ENCODE measurements at places on chromosomes 6 and 20.

DNA sequence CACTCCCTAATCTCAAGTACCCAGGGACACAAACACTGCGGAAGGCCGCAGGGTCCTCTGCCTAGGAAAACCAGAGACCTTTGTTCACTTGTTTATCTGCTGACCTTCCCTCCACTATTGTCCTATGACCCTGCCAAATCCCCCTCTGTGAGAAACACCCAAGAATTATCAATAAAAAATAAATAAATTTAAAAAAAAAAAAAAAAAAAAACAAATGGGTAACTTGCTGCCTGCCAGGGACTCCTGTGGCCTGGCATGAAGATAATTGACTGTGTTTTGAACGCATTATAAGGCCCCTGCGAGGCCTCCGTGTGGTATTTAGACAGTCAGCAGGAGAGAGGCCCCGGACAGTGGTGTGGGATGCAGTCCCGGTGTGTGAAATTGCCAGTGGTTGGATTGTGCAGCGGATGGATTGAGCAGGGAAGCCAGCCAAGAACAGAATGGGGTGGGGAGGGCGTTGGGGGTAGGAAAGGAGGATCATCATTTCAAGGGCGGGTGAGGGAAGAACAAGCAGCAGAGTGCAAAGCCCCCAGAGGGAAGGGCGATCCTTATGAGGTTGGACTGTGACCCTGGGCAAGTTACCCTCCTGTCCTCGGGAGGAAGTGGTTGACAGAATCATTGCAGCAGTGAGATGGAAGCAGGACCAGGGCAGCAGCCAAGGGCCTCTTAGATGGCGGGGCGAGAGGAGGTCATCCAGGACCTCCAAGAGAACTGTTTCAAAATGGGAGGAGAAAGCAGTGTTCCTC, 43.3 kb downstream of the PPARD start:
- DNase-seq = no peak

DNA sequence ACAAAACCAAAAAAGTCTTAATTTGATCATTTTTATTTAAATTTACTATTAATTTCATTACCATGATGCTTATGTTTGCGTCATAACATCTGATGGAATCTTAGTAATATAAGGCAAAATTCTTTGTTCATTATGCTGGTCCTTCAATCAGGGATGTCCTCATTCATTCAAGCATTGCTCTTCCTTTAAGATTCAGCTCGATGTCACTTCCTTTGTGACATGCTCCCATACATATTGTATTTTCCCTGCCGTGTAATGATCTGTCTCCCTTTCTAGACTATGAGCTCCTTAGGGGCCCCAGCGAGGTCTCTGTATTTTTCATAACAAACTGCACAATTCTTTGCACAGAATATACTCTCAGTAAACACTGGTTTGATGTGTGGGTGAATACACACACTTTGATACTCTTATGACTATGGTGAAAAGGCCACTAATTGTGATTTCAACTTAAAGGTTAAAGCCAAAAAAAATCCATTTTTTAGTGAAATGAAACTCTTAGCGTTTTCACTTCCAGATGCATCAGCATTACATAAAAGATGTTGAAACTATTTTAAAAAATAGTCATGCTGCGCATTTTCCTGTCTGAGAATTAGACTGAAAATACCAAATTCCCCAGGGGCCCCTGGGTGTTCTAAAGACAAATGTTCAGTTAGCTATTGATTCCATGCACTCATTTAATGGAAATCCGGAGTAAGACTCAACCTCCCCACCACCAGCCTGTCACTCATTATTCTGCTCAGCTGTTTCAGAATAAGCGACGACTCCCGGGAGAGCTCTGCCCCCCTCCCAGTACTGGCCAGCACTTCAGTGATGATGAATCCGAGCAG, 169.7 kb downstream of the ATXN1 start:
- DNase-seq = no peak

GRCh38 chr6:132300323-132300949, 100.8 kb downstream of the MOXD1 start:
- DNase-seq = peak; percentile 10

DNA sequence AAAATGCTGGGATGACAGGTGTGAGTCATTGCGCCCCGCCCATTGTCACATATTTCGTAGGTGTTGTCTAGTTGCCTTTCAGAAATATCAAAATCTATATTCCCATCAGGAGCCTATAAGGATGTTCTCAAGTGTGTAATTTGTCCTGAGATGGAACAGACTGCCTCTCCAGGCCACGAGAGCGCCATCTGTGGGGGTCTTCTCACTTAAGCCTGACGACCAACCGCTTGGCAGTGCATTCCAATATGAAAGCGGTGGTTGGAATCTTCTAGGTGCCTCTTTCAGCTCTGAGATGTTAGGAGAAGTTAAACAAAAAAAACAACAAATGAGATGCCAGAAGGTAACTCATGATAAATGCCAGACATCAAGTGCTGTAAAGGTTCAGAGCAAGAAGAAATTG, 488.5 kb downstream of the QKI start:
- no peak for DNase-seq

GRCh38 chr6:10621213-10621612, 73.2 kb downstream of the C6orf52 start:
- no peak for DNase-seq

GRCh38 chr20:21684671-21685070, 20.8 kb upstream of the PAX1 start:
- no peak for DNase-seq

GRCh38 chr6:137652961-137653705, 158.9 kb upstream of the OLIG3 start:
- DNase-seq = no peak

- no peak for DNase-seq
Observed at GRCh38 chr6:169668203-169668847, 33.5 kb downstream of the WDR27 start.

GRCh38 chr20:24118034-24118433, 129.5 kb upstream of the GGTLC1 start:
- DNase-seq = no peak

- no peak for DNase-seq
Observed at GRCh38 chr6:41818271-41819054, 31.0 kb downstream of the TOMM6 start.

GRCh38 chr6:157634546-157634945, 188.5 kb upstream of the SNX9 start:
- DNase-seq = no peak

DNA sequence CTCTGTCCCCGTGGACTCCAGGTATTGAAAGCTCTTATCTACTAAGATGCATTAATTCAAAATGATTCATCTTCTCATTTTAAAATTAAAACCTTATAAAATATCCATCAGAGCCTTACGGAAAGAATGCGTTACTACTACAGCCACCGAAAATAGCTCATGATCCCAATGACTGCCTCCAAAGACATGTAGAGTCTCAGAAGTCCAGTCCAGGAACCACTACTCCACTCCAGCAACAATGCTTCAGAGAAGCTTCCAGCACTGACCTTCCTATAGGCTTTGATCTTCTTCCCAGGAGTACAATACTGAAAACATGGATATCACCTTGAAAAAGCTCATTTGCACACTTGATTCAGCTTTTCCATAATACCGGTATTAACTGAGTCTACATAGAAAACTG, 94.3 kb downstream of the CHD6 start:
- no peak for DNase-seq

GRCh38 chr6:111857674-111858337, 15.4 kb downstream of the FYN start:
- DNase-seq = no peak

GRCh38 chr6:116858060-116858459, 19.0 kb upstream of the RFX6 start:
- no peak for DNase-seq

DNA sequence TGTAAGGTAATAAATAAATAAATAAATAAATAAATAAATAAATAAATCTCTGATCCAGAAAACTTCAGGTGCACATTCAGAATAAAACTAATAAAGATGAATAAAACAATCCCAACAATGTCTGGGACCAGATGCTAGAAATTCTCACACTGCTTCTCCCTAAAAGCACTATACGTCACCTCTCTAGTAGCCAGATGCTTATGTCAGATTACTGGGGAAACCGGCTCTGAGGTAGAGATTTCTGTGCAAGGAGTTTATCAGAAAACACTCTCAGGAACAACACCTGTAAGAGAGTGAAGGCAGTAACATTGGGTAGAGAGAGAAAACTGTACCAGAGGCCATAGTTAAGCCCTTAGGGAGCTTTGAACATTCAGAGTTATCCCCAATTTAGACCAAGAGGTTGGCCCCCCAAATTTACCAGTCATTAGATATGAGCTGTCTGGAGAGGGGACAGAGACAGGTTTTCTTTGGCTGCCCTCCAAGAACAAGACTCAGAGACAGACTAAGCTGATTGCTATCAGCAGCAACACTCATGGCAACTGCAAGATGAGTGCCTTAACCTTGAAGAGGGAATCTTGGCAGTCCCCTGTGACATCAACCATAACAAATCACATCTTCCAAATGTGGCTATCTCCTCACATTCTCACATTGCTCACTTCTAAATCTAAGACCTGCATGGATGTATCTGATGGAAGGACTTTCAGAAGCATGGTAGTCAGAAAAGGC, 151.2 kb upstream of the BMP5 start:
- DNase-seq = no peak

GRCh38 chr6:130178692-130179091, 44.1 kb downstream of the SAMD3 start:
- no peak for DNase-seq

DNA sequence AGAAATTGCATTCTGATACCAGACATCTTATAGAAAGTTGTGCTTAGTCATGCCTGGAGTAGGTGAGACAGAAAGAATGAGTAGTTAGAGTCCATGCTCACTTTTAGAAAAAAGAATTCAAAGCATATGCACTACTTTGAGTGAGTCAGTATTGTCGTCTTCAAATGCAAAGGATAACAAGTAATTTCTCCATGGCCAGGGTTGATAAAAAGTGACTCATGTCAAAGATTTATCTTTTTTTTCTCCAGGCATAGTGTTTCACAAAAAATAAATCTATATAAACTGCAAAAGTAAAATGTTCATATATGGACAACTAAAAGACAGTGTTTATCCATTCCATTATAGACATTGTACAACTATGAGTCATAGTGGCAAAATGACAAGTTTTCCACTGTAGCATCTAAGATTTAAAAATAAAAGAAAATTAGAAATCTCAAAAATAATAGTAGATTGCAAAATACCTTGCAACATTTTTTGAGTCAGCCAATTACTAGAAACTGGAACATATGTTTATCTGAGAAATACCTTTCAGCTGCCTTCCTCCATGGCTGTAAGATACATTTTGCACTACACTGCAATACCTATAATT, 329.6 kb downstream of the GRIK2 start:
- DNase-seq = no peak

DNA sequence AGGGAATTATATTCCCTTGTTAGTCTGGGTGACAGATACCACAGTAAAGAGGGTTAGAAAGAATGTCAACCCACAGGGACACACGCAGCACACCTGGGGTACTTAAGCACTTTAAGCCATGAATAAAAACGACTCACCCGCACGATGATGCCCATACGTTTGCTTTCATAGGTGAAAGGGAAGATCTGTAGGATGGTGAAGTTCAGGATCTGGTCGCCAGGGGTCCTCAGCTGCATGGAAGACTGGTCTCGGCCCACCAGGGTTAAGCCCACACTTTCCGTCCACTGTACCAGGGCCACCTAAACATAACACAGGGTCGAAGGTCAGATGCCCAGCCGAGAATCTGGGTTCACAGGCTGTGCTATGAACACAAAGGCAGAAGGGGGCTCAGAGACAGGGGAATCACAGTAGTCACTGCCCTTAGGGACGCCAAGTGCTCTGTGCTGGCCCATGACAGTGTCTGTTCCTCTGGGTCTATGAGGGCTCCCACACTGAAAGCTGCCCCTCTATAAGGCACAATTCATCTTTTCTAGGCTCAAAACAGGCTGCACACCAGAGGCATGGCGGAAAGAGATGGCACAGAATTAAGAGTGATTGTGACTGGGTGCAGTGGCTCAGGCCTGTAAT, 96.8 kb upstream of the NFATC2 start:
- peak; percentile 56 for DNase-seq

GRCh38 chr6:12068899-12069557, 56.9 kb downstream of the HIVEP1 start:
- DNase-seq = no peak

GRCh38 chr6:106114492-106114891, 28.4 kb downstream of the PRDM1 start:
- DNase-seq = peak; percentile 65

DNA sequence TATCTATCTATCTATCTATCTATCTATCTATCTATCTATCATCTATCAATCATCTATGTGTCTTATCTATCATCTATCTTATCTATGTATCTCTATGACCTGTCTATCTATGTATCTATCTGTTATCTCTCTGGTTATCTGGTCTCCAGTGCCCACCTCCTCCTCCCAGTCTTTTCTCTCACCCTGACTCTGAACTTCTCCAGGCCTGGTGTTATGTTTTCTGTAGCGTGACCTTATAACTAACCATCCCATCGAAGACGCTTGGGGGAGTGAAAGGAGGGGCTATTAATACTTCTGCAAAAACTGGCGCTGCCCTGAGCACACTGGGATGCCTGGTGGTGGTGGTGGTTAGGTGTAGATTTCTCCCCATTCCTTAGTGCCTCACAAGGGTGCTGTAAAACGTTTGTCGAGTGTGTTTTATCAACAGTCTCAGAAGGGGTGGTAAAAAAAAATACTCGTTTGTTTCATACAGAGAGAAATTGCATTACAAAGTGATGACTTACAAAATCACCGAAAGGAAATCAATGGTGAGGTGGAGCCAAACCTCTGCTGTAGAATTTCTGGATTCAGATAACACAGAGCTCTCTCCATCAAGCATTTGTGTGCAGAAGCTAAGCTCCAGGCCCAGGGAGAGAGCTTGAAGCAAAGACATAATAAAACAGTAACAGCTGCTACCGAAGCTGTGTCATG, 156.2 kb downstream of the BCAS1 start:
- DNase-seq = no peak

DNA sequence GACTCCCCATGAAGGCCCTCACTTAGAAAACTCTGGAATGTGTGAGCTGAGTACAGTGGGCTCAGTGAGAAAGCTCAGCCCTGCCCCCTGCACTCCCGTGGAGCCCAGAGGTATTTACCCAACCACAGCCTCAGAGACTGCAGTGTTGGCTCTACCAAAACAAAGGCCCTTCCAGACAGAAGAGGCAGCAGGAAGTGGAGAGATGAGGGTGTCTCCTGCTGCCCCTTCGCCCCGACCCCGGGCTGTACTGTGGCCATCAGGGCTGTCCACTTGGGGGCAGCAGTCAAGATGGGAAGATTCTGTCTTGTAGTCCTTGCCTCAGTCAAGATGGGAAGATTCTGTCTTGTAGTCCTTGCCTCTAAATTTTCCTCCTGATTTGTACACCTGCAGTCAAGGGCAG, 341.3 kb downstream of the TAF4 start:
- no peak for DNase-seq

- DNase-seq = no peak
Observed at GRCh38 chr6:15575357-15576033, 87.3 kb downstream of the DTNBP1 start.

DNA sequence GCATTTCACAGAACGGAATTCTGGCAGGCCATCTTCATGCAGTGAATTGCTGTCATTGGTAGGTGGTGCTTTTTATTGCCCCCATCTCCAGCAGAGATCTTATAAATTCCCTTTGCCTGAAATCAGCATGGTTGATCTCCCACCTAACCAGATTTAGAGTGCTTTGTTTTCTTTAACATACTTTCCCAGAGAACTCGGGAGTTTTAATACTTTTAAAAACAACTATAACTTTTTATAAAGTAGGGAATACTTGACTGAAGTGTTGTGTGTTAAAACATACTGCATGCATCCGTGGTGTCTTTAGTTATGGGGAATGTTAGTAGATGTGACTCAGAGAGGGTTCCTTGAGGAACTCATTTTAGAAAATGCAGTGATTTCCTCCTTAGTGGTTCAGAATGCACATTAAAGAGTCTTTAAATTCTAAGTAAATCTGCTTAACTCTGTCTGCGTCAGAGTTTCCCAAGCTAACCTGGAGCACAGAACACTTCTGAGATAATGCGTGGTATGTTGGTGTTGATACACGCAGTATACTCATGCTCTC, 54.9 kb downstream of the AKAP12 start:
- no peak for DNase-seq
